ENCODE measurements at places on chromosomes 12 and 14. TPM values are rescaled to one million over a fixed set of nuclear protein-coding genes. Genes with fewer than 3 reads are reported as not detected.

DNA sequence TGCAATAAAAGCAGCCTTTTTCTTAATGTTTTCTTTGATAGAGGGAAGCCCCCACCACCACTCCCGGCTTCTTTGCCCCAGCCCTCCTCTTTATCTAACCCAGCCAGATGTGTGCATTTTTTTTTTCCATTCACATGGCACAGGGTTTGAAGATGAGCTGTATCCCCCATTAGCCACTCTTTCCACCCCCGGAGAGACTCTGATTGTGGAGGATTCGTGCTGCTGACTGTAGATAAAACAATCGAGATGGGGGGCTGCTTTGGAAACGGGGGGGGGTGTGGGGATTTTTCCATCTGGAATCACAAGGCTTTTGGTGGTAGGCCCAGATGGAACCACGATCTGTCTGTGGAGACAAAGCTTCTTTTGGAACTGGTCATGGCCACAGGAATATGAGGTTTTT lies 46.2 kb upstream of the VASH1 start:
- DNase-seq, result no peak
- no peaks in the 10 kb centered on the region for H3K4me1 ChIP-seq
- no peaks in the 10 kb centered on the region for H3K36me3 ChIP-seq
- H3K27ac ChIP-seq, result no peak overlapping the region
- peaks cover 23% of the 10 kb centered on the region for H3K27me3 ChIP-seq
- H3K4me3 ChIP-seq, result no peak overlapping the region

DNA sequence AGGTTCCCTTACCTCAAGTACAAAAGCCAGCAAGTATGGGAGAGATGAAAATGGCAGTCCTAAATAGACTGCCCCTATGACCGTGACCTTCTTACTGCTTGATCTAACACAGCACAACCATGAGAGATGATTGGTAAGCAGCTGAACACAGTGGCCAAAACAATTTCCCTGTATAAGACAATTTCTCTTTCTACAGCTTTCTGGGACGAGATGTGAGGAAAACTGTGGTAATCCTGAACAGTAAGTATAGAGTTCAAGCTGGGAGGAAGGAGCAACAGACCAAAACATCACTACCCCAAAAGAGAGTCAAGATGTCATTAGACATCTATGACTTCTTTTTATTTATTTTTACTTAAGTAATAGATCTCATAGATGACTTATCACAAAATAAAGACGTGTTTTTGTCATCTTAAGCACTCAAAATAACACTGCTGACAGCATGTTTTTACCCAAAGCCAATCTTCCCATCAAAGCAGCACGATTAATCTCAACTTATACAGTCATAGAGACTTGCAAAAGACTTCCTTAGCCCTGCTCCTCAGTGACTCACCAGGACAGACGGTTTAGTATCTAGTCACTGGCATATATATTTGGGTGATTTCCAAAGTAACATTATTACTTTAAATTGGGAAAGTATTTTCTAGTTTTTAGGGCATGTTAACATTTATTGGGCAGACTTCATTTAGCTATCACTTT lies 3.7 kb downstream of the TMEM52B start:
- peaks cover 4% of the 10 kb centered on the region for H3K27me3 ChIP-seq
- H3K4me3 ChIP-seq, result peak overlapping the region; percentile 9
- H3K36me3 ChIP-seq, result no peaks in the 10 kb centered on the region
- DNase-seq, result no peak
- H3K4me1 ChIP-seq, result peaks cover 16% of the 10 kb centered on the region
- H3K27ac ChIP-seq, result peak overlapping the region; percentile 34

DNA sequence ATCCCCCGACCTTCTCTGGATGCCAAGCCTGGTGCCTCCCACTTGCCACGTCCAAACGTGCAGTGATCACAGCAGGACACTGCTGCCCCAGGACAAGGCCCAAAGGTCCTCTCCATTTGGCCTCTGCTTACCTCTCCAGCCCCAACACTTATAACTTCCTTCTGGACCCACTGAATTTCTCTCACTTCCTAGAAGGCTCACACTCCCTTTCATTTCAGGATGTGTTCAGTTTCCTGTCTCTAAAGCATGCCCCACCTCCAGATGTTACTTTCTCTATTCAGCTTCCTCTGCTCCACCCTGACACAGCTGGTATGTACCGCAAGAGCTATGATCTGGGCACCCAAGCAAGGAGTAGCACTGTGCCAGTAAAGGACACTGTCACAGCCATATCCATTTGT lies 33.0 kb downstream of the CDKL1 start:
- H3K27ac ChIP-seq, result peak overlapping the region; percentile 93
- peak; percentile 81 for DNase-seq
- H3K27me3 ChIP-seq, result no peaks in the 10 kb centered on the region
- peaks cover 46% of the 10 kb centered on the region for H3K4me1 ChIP-seq
- peak overlapping the region; percentile 95 for H3K4me3 ChIP-seq

- peaks cover 15% of the 10 kb centered on the region for H3K36me3 ChIP-seq
- no peaks in the 10 kb centered on the region for H3K27me3 ChIP-seq
- H3K4me3 ChIP-seq, result peak overlapping the region; percentile 96
These were observed 4.2 kb downstream of the PLEKHG3 start for GRCh38 chr14:64708148-64709004.

GRCh38 chr14:104221071-104221625 lies 82.8 kb downstream of the KIF26A start:
- H3K36me3 ChIP-seq, result no peaks in the 10 kb centered on the region
- no peak overlapping the region for H3K27ac ChIP-seq
- DNase-seq, result no peak
- no peaks in the 10 kb centered on the region for H3K4me1 ChIP-seq

- H3K27ac ChIP-seq, result peak overlapping the region; percentile 52
- H3K4me3 ChIP-seq, result peak overlapping the region; percentile 15
- H3K4me1 ChIP-seq, result peaks cover 42% of the 10 kb centered on the region
These were observed 42.5 kb downstream of the DUSP6 start for GRCh38 chr12:89309815-89310214.

- no peak overlapping the region for H3K4me3 ChIP-seq
- H3K27me3 ChIP-seq, result no peaks in the 10 kb centered on the region
- peaks cover 9% of the 10 kb centered on the region for H3K36me3 ChIP-seq
- DNase-seq, result no peak
- no peaks in the 10 kb centered on the region for H3K4me1 ChIP-seq
- no peak overlapping the region for H3K27ac ChIP-seq
These were observed 277.9 kb upstream of the FOXG1 start for GRCh38 chr14:28488684-28489083.

DNA sequence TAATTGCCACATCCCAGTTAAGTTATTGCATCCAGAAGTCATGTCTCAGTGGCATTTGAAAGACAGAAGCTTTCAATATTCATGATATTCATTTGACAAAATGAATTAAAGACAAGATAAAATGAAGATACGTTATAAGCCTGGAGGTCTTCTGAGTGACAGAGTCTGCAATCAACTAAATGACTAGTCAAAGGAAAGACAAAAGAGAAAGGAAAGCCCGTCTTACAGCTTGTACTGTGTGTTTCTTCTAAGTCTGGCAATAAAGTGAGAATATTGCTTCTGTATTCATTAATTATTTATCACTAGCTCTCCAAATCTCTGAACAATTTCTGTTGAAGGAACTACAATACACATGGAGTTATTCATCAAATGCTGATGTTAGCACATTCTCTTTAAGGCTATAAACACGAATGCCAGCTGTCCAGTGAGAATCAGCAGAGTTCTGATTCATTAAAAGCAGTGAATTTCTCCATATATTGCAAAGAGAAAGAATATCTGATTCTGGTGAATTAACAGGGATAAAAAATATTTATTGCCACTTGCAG lies 70.7 kb downstream of the ATXN7L3B start:
- DNase-seq, result no peak
- no peak overlapping the region for H3K4me3 ChIP-seq
- H3K36me3 ChIP-seq, result no peaks in the 10 kb centered on the region

DNA sequence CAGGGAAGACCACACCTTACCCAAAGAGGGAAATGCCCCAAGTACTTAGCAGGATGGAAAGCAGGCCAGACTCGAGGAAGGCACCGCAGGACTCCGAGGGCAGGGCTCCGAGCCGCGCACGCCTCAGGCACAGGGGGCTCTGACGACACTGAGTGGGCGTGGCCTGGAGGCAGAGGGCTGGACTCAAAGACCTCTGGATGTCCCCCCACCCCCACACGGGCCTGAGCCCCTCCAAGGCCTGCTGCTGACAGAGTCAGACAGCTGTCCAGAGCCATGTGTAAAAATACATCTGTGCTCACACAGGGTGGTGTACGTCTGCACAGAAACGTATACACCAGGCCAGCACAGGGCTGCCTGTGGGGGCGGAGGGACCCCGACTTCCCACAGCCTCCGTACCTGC lies 1.4 kb downstream of the AKT1 start:
- no peak for DNase-seq
- H3K36me3 ChIP-seq, result no peaks in the 10 kb centered on the region
- peak overlapping the region; percentile 89 for H3K4me3 ChIP-seq
- peaks cover 21% of the 10 kb centered on the region for H3K4me1 ChIP-seq
- H3K27me3 ChIP-seq, result no peaks in the 10 kb centered on the region
- peak overlapping the region; percentile 87 for H3K27ac ChIP-seq

DNA sequence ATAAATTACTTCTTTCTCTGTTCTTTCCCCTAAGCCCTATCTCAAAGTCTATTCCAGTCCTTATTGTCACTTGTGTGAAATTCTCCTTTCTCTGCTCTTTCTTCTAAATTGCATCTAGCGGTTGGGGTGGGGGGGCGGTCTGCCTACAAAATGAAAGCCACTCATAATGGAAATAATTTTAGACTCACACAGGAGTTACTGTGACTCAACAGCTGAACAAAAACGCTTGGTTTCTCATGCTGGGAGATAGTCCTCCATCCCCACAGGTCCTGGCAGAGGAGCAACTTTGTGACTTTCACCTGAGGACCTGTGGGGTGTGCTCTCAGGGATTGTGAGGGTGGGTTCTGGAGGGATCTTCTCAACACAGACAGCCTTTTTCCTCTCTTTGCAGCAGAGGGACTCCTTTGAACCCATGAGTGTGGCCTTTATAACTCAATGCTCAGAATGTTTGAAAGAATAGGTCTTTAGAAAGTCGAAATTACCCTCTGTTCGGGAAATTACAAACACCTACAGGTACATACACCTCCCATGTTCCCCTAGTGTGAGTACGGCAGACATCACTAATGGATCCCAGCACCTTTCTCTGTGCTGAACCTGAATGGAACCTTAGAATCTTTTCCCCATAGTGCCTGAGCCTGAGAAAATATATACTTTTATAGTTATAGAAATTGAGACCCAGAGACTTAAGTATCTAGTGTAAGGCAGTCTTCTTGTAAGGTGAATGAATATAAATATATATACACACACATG lies 109.7 kb downstream of the CHST11 start:
- H3K36me3 ChIP-seq, result peaks cover 29% of the 10 kb centered on the region
- no peaks in the 10 kb centered on the region for H3K27me3 ChIP-seq

- no peak overlapping the region for H3K4me3 ChIP-seq
- peaks cover 15% of the 10 kb centered on the region for H3K36me3 ChIP-seq
- H3K27me3 ChIP-seq, result peaks cover 38% of the 10 kb centered on the region
- H3K4me1 ChIP-seq, result peaks cover 4% of the 10 kb centered on the region
- H3K27ac ChIP-seq, result no peak overlapping the region
These were observed 52.2 kb upstream of the CD163 start for GRCh38 chr12:7555752-7556151.

- H3K36me3 ChIP-seq, result no peaks in the 10 kb centered on the region
- H3K27ac ChIP-seq, result no peak overlapping the region
- no peak for DNase-seq
These were observed 99.0 kb downstream of the SAMD4A start for GRCh38 chr14:54665946-54666345.

- no peaks in the 10 kb centered on the region for H3K27me3 ChIP-seq
- no peak overlapping the region for H3K27ac ChIP-seq
These were observed 687.1 kb upstream of the FBXO33 start for GRCh38 chr14:40119321-40119720.

GRCh38 chr12:52310622-52311284 lies 10.4 kb downstream of the KRT83 start:
- peaks cover 16% of the 10 kb centered on the region for H3K27me3 ChIP-seq
- H3K27ac ChIP-seq, result no peak overlapping the region
- no peaks in the 10 kb centered on the region for H3K36me3 ChIP-seq
- peaks cover 29% of the 10 kb centered on the region for H3K4me1 ChIP-seq
- no peak overlapping the region for H3K4me3 ChIP-seq

DNA sequence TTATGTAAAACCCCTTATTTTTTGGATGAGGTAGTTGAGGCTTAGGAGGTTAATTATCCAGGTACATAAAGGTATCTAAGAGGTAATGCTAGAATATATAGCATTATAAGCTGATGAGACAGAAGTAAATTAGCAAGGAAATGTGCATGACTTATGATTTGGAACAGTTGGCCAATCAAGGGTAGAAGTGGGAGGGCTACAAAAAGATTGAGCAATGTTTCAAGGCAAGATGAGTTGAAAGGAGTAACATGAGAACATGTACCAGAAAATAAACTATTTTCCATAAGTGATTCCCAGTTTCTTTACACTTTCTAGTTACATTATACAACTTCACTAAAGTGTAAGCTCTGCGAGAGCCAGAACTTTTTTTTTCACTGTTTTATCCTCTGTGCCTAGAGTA lies 290.9 kb downstream of the LRIG3 start:
- DNase-seq, result no peak
- H3K27ac ChIP-seq, result no peak overlapping the region
- H3K27me3 ChIP-seq, result no peaks in the 10 kb centered on the region
- H3K4me3 ChIP-seq, result no peak overlapping the region
- no peaks in the 10 kb centered on the region for H3K36me3 ChIP-seq
- H3K4me1 ChIP-seq, result no peaks in the 10 kb centered on the region

- no peak overlapping the region for H3K4me3 ChIP-seq
- no peaks in the 10 kb centered on the region for H3K27me3 ChIP-seq
- H3K27ac ChIP-seq, result no peak overlapping the region
- no peaks in the 10 kb centered on the region for H3K4me1 ChIP-seq
- no peak for DNase-seq
- no peaks in the 10 kb centered on the region for H3K36me3 ChIP-seq
These were observed 13.8 kb downstream of the RFLNA start for GRCh38 chr12:124308741-124309140.

DNA sequence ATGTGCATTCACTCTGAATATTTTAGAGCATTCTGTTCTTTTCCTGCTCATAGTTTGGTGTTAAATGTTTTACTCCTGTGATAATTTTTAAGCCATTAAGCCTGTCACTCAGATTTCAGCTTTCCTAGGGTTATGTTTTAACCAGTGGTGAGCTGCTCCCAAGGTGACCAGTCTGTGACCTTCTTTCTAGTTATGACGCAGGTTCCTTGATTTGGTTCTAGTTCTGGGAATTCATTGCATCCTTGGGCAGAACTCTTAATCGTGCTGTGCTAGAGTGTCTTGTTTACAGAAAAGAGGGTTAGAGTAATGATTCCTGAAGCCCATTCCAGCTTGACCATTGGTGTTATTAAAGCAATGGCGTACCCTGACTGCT lies 2.2 kb downstream of the GABARAPL1 start:
- DNase-seq, result no peak
- H3K27ac ChIP-seq, result peak overlapping the region; percentile 95
- H3K4me1 ChIP-seq, result peaks cover 34% of the 10 kb centered on the region
- peaks cover 2% of the 10 kb centered on the region for H3K36me3 ChIP-seq
- no peaks in the 10 kb centered on the region for H3K27me3 ChIP-seq

The NR4A1 gene
- 3.0 TPM for total RNA-seq

The RFX4 gene
- not detected for total RNA-seq

The POTEM gene
- not detected for total RNA-seq

The OR4N2 gene
- total RNA-seq, result not detected

The NR1H4 gene
- total RNA-seq, result not detected

The DPY19L2 gene
- 1.5 TPM for total RNA-seq

The TAS2R7 gene
- total RNA-seq, result not detected

The GZMH gene
- total RNA-seq, result 37.3 TPM

All from natural killer cell treated with Interleukin-12 subunit alpha and Interleukin-12 subunit beta and Interleukin-15 and Interleukin-18, amount 100 ng/mL, for 72 hours (primary cell).